ENCODE measurements at places on chromosomes 7 and 10.

DNA sequence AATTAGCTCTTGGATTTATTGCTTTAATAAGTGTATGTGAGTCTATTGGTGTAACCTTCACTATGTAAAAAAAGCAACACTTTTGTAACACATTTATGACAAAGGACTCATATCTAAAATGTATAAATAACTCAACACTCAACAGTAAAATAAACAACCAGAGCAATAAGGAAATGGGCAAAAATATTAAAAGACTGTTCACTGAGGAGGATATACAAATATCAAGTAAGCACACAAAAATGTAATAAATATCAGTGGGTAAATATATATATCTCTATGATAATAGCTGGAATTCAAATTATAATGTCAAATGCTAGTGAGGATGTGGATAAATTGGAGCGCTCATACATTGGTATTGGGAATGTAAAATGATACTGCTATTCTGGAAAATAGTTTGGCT lies 53.0 kb downstream of the HDAC9 start:
- DNase-seq, result no peak

DNA sequence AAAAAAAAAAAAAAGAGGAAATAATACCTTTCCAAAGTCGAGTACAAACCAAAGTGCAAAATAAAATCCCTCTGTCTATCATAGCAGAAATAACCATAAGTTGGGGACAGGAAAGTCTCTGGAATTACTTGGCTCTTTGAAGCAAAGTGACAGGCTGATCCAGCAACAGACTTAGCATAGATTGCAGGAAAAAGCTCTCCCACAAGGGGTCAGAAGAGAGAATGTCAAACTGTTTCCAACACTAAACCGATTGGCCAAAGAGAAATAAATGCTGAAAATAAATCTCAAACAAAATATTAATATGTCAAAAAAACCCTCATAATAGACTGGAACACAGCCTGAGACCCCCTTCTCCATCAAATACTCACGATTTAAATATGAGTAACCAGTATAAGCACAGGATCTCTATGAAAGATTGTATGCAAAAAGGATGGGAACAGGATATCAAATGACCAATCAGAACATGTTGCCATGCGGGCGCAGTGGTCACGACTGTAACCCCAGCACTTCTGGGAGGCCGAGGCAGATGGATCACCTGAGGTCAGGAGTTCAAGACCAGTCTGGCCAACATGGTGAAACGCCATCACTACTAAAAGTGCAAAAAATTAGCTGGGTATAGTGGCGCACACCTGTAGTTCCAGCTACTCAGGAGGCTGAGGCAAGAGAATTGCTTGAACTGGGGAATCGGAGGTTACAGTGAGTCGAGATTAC lies 1000.7 kb upstream of the LRRN3 start:
- DNase-seq, result no peak

DNA sequence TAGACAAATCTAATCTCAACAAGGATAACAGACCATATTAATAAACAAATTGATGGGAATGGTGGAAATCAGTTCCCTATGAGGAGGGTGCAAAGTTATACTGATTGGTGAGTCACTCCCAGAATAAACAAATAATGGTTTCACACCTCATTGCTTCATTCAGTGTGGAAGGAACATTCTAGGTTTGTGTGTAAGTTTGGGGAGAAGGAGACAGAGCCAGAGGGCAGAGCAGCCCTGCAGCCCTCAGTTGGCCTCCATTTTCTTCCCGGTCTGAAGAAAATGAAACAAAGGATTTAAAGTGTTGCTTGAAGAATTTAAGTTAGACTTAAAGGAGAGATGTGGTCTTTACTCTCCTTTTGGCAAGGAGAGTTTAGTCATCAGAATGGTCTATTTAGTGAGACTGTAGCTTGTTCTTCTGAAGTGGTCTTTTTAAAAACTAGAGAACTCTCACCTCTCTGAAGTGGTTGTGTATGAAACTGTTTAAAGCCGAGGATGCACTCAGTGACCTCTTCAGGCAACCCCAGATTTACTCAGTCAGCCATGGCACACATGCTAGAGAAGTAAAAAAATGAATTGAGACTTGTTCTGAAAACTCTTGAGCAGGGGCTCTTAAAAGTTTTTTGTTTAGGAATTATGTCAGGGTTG lies 27.2 kb downstream of the IKZF1 start:
- DNase-seq, result no peak

GRCh38 chr10:53102424-53102823 lies 329.8 kb upstream of the MBL2 start:
- DNase-seq, result no peak

GRCh38 chr7:70178787-70179186 lies 580.5 kb downstream of the AUTS2 start:
- DNase-seq, result no peak

- no peak for DNase-seq
Measured at GRCh38 chr7:24880886-24881285, 99.1 kb downstream of the OSBPL3 start.

- no peak for DNase-seq
Measured at GRCh38 chr10:131195558-131196159, 115.9 kb downstream of the TCERG1L start.

DNA sequence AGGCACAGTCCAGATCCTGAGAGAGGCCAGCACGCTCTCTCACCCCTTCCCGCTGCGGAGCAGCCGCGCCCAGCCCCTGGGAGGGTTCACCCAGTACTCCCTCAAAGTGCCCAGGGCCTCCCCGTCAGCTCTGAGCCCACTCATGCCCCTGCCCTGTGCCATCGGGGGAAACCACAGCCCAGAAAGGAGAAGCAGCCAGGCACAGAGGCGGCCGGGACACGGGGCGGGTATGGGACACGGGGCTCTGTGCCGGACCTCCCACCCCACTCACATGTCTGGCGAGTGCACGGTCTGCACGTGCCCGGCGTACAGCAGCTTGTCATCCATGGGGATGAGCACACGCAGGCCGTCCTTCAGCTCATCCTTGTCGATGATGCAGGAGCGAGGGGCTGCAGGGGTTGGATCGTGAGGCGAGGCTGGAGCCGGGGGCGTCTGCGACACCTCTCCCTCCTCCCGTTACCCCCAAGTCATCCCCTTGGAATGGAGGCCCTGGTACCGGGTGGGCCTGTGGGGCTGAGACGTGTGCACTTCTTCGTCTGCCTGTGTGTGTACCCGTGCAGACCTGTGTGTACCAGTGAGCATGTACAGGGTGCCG lies 38.2 kb downstream of the SLC29A4 start:
- no peak for DNase-seq

- no peak for DNase-seq
Measured at GRCh38 chr7:69847921-69848612, 249.8 kb downstream of the AUTS2 start.

GRCh38 chr7:137970253-137970975 lies 31.5 kb downstream of the CREB3L2 start:
- DNase-seq, result no peak

DNA sequence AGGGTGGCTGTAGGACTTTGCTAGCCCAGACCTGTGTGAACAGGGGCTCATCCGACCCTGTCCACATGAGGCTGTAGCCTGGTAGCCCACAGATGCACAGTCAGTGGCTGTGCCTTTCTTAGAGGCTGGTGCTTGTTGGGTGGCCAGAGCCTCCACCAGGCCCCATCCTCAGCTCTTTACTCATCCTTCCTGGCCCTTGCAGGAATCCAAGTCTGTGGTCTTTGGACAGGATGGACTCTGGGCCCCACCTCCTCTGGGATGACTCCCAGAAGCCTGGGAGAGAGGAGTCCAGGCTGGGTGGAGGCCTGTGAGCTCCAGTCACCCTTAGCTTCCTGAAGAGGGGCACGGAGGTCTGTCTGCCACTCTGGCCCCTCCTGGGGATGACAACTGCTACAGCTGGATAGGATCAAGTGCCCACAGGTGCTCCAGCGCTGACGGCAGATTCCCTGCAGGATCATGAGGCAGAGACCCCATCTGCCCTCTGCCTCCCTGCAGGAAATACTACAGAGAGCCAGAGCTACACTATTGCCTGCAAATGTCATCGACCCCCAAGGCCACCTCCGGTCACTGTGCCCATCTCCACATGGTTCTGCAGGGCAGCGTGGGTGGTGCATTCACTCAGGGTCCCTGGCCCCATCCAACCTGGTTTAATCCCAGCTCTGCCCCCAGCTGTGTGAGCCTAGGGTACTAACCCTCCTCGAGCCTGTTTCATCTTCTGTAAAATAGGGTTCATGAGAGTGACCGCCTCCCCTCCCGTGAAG lies 114.5 kb downstream of the PTPN20 start:
- no peak for DNase-seq

DNA sequence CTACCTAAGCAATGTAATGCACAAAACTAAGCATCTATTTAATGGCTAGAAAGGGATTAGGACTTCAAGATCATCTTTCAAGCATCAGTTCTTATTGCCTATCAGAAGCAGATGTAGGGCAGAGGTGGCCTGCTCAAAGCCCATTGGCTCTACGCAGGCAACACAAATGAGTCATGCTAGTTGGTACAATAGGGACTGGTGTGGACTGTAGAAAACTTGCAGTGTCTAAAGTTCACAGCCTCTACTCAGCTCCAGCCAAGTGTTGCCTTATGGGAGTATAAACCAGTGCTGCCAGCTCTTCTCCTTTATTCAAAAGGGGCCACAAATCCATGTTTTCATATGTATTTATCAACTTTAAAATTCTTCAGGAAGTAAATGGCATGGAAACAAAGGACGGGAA lies 31.7 kb downstream of the ASAH2 start:
- no peak for DNase-seq

- no peak for DNase-seq
Measured at GRCh38 chr7:11623093-11623678, 208.8 kb downstream of the THSD7A start.

DNA sequence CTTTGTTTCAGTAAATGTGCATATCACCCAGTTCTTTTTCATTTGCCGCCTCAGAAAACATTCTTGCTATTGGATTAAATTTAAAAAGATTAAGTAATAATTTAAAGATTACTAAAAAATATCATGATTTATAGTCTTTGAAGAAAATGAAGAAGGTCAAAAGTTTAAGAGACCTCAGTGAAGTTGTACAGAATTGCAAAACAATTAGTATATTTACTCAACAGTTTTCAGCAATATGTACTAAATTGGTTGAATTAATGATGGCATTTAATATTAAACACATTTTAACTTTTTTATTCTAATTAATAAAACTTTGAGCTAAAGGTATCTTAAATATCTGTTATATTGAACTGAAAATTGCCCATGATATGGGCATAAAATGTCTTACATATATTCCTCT lies 49.9 kb upstream of the KLF6 start:
- DNase-seq, result no peak

DNA sequence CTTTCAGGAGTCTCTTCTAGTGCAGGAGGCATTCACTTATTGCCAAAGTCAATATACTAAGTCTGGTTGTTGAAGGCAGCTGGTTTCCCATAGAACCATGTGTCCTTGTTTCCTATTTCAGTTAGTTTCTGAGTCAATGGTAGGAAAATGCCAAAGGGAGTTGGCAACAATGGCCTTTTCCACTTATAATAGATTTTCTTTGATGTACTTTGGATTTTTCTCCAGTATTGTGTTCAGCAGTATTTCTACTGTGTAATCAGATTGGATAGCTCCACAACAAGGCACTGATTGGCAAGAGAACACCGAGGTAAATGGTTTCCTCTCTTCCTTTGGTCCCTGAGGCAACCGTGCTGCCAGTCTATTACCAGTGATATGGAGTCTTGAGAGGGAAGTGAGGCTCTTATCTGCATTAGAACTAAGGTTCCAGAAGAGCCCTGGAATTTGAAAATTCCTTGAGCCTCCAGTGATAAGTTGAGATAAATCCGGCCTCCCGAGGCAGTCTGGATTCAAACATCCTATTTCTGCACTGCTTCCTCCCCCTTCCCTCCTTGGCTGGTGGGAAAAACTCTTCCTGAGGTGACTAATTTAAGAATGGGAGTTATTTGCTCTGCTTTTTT lies 7.9 kb upstream of the SEPTIN7 start:
- no peak for DNase-seq

DNA sequence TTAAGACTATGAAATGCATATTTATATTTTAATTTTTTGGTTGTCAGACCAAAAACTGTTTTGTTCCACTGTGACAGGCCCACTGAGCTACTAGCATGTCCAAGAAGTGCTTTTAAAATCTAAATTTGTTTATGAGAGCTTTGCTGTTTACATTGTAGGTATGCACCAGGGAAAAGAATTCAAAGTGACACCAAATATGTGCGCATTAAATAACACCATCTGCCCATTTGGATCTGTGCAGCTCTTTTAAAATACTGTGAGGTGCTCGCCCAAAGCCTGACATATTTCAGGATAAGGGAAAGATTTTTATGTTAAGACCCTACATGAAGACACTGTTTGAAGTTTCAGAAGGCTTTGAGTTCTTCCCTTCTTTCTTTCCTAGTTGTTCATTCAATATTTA lies 162.9 kb downstream of the ST7 start:
- no peak for DNase-seq

GRCh38 chr10:18325889-18326531 lies 185.8 kb downstream of the CACNB2 start:
- DNase-seq, result no peak

- no peak for DNase-seq
Measured at GRCh38 chr10:48453451-48454301, 147.2 kb downstream of the MAPK8 start.

- no peak for DNase-seq
Measured at GRCh38 chr10:111187096-111187495, 110.3 kb downstream of the ADRA2A start.

DNA sequence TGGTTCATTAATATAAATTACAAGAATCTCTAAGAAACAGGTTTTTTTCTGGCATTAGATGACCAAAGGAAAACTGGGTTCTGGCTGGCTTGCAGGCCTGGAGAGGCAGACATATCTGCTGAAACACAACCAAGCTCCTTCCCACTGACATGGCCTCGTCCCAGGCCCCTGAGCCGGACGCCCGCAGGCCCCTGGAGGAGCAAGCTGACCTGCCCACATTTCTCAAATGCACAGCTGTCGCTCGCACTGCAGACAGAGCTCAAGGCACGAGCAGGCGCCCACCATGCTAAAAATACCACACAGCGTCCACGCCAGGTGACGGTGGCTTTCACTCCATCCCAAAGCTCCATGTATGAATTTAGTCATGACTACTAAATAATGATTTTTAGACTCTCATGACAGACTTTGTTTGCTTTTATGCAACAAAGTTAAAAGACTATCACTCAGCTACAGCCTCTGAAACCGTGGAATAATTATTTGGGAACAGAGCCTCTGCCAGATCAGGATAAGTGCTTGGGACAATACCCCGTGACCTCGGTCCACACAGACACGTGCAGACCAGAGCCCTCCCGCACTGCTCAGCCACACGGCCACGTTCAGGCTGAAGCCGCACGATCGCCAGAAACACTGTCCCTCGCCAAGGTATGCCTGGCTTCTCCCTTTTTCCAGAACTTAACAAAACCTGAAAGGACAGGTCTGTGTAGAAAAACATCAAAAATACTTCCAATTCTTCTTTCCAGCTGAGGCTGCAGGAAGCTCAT lies 71.1 kb downstream of the DIP2C start:
- no peak for DNase-seq

GRCh38 chr10:86254526-86255174 lies 111.9 kb downstream of the GRID1 start:
- no peak for DNase-seq

- DNase-seq, result no peak
Measured at GRCh38 chr10:119189811-119190282, 11.2 kb upstream of the PRDX3 start.

All from stimulated activated CD8-positive, alpha-beta memory T cell treated with anti-CD3 and anti-CD28 coated beads, Interleukin-2, amount 100 ng/mL, for 1 hour (primary cell).